Peyer's patch (tissue), 4 donors: ENCODE measurements at places on chromosomes 1 and 21. TPM values are rescaled to one million over a fixed set of nuclear protein-coding genes. Genes with fewer than 3 reads are reported as not detected.
A peak's percentile ranks its signal among the peaks of the same experiment; 100 is the strongest.

THEMIS2 gene
- total RNA-seq = 8.1 TPM

DNA sequence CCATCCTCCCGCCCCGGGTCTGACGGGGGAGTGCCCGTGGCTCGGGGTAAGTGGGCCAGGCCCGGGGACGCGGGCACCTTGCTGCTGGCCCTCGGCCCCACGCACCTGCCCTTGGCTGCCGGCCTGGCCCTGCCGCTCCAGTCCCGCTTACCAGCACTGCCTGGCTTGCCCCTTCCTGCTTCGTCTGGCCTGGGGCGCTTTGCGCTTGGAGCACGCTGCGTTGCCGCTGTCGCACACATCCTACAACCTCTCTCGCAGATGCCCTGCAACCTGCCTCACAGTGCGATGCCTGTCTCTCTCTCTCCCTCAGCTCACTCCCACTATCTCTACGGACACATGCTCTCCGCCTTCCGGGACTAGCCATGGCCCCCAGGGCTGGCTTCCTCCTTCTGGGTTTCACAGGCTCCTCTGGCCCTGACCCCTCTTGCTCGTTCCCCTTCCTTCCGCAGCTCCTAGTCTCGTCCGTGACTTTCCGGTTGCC lies 9.7 kb downstream of the MYOG start:
- DNase-seq = no peak
- no peaks in the 10 kb centered on the region for H3K27me3 ChIP-seq
- H3K4me3 ChIP-seq = peak overlapping the region; percentile 24
- no peak overlapping the region for H3K27ac ChIP-seq

RTCA gene
- total RNA-seq = 71.8 TPM

DNA sequence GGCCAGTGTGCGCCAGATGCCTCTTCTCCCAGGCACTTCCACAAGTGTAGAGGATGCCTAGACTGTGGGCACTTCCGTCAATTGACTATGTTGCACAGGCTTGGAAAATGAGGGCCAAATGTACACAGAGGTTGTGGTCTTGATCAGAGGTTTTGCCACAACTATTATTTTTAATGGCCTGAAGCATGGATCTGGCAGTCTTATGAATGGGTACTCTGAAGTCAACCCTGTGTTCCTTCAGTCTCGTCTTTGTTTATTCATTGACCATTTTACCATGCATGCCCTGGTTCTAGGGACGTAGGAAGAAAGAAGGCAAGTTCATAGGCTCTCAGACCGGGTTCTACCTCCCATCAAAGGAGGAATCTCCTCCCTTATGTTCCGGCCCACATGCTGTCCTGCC lies 329.1 kb downstream of the HHAT start:
- no peaks in the 10 kb centered on the region for H3K4me1 ChIP-seq
- DNase-seq = no peak
- H3K27me3 ChIP-seq = no peaks in the 10 kb centered on the region
- H3K4me3 ChIP-seq = no peak overlapping the region

RIPK4 gene
- 5.0 TPM for total RNA-seq

- no peaks in the 10 kb centered on the region for H3K27me3 ChIP-seq
- no peak overlapping the region for H3K27ac ChIP-seq
- H3K4me1 ChIP-seq = no peaks in the 10 kb centered on the region
- peak; percentile 48 for DNase-seq
- no peaks in the 10 kb centered on the region for H3K36me3 ChIP-seq
- no peak overlapping the region for H3K4me3 ChIP-seq
These were observed 206.4 kb upstream of the PTGFR start for GRCh38 chr1:78284354-78284753.

DNA sequence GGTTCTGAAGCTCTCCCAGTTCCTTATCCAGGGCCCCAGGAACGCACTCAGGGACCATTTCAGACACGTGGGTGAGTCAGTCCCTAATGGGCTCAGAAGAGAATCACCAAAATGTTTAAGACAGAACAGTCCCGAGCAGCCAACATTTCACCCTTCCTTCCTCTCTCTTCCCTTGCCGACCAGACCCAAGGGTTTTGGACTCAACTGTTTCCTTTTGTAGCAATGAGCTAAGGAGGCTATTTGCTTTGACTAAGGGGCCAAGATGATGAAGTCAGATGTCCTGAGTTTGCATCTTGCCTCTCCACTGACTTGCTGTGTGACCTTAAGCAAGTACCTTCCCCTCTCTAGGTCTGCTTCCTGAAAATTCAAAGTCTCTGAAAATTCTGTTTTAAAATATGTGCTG lies 472.3 kb upstream of the VAMP3 start:
- H3K4me1 ChIP-seq = no peaks in the 10 kb centered on the region
- no peak overlapping the region for H3K4me3 ChIP-seq
- H3K36me3 ChIP-seq = no peaks in the 10 kb centered on the region
- no peak overlapping the region for H3K27ac ChIP-seq
- DNase-seq = no peak
- no peaks in the 10 kb centered on the region for H3K27me3 ChIP-seq

DNA sequence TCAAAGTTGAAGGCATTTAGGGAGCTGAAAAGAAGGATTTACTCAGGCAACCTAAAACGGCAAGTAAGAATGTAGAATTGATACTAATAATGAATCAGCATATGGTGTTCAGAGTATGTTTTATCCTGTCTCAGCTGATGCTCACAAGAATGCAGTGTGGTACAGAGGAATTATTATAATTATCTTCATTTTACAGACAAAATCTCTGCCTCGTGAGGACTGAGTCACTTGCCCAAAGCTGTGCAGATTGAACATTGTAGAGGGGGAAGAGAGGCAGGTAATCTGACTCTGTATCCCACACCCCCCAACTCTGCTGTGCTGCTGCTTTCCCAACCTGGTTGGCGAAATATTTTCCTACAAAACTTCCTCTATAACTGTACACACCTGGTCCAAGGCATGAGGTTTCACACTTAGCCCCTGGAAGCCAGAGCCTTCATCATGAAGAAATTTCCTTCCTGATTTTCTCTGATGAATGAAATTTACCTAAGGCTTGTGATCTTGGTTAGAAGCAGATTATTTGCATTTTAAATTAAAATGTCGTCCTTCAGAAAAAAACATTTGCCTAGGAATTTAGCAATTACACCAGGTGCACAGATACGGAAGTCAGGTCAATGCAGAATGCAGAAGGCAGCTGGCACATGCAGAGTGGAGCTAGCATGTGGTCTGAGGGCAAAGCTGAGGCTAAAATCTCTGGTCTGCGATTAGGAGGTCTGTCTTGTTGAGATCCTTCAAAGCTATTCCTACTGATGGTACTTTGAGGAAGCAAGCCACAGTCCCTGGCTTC lies 52.8 kb downstream of the DPT start:
- no peak overlapping the region for H3K4me3 ChIP-seq
- no peak for DNase-seq

GRCh38 chr1:192543445-192543844 lies 32.1 kb upstream of the RGS1 start:
- no peaks in the 10 kb centered on the region for H3K27me3 ChIP-seq
- no peaks in the 10 kb centered on the region for H3K36me3 ChIP-seq
- no peak for DNase-seq
- H3K4me3 ChIP-seq = no peak overlapping the region

- H3K27me3 ChIP-seq = no peaks in the 10 kb centered on the region
These were observed 98.4 kb downstream of the C4BPA start for GRCh38 chr1:207202480-207202879.

DNA sequence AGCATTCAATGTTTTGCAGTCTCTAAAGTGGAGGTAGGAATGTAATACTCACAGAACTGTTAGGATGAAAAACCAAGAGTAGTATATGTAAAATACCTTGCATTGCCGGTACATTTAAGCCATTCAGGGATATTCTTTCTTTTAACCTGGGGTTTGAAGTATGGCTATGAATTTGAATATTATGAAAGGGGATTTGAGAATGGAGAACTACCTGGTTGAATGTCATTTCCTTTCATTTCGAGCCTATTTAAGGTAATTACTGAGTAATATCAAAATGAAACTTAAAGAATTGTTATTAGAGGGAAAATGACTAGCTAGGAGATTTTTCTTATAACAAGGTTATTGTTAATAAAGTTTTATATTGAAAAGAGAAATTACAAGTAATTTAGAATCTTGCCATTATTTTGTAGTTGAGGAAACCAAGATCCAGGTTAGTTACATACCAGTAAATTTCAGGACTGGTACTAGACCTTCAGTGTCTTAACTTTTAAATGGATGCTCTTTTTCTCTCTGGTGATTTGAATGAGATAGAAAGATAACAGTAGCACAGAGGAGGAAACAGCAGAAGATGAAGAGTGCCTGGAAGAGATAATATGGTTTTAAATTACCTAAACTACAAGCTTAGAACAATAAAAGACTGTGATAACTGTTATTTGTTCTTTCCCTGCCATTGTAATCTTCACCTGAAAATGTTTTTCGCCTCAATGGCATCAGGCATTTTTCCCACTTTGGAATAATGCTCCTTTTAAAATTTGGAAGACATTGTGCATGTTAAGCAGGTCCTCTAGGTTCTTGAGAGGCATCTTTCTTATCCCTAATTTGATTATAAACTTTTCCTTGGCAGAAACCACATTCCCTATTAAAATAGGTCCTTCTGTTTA lies 103.2 kb downstream of the PKN2 start:
- H3K27me3 ChIP-seq = no peaks in the 10 kb centered on the region
- no peak overlapping the region for H3K27ac ChIP-seq
- no peaks in the 10 kb centered on the region for H3K4me1 ChIP-seq
- H3K36me3 ChIP-seq = no peaks in the 10 kb centered on the region
- H3K4me3 ChIP-seq = no peak overlapping the region
- no peak for DNase-seq

- DNase-seq = no peak
- no peaks in the 10 kb centered on the region for H3K27me3 ChIP-seq
- no peaks in the 10 kb centered on the region for H3K36me3 ChIP-seq
- no peak overlapping the region for H3K27ac ChIP-seq
- H3K4me1 ChIP-seq = no peaks in the 10 kb centered on the region
These were observed 649.4 kb upstream of the CXADR start for GRCh38 chr21:16863362-16863905.

TP73 gene
- total RNA-seq = 0.38 TPM

DNA sequence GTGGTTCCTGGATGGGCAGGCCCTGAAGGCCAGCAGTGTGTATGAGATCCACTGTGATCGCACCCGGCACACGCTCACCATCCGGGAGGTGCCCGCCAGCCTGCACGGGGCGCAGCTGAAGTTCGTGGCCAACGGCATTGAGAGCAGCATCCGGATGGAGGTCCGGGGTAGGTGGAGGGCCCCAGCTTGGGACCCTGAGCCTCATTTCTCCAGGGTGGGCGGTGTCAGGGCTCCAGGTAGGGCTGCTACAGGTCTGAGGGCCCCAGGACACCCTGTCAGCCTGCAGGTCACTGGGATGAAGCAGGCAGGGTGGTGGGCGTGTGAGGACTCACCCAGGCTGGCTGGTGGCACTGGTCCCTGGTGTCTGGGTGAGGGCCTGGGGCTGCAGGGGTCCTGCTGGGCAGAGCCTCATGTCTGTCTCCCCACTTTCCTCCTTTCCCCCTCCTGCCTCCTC lies 7.8 kb downstream of the OBSCN start:
- no peaks in the 10 kb centered on the region for H3K36me3 ChIP-seq
- no peak overlapping the region for H3K27ac ChIP-seq

DNA sequence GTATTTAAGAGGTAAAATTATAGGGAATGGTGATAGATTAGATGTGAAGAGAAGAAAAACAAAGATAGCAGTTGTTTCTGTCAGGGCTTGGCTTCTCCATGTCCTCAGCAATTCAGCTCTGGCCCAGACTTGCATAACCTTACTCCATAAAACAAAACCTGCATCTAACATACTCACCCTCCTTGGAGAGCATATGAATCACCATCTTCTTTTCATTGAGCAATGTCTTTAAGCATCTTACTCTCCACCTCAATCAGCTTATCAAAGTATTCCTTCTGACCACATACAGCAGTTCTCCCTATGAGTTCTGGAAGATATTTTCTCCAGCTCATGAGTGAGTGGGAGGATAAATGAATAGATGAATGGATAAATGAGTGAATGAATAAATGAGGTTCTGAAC lies 49.0 kb downstream of the RAB3B start:
- no peak overlapping the region for H3K4me3 ChIP-seq
- DNase-seq = no peak
- no peaks in the 10 kb centered on the region for H3K36me3 ChIP-seq
- H3K27ac ChIP-seq = no peak overlapping the region
- no peaks in the 10 kb centered on the region for H3K4me1 ChIP-seq
- no peaks in the 10 kb centered on the region for H3K27me3 ChIP-seq

- H3K4me1 ChIP-seq = peaks cover 17% of the 10 kb centered on the region
- no peaks in the 10 kb centered on the region for H3K27me3 ChIP-seq
- H3K4me3 ChIP-seq = no peak overlapping the region
These were observed 440 bp upstream of the LENEP start for GRCh38 chr1:154992721-154993571.

- no peaks in the 10 kb centered on the region for H3K36me3 ChIP-seq
- no peaks in the 10 kb centered on the region for H3K27me3 ChIP-seq
These were observed 11.2 kb upstream of the SLC41A1 start for GRCh38 chr1:205824180-205824579.

ZNF593OS gene
- not detected for total RNA-seq

DNA sequence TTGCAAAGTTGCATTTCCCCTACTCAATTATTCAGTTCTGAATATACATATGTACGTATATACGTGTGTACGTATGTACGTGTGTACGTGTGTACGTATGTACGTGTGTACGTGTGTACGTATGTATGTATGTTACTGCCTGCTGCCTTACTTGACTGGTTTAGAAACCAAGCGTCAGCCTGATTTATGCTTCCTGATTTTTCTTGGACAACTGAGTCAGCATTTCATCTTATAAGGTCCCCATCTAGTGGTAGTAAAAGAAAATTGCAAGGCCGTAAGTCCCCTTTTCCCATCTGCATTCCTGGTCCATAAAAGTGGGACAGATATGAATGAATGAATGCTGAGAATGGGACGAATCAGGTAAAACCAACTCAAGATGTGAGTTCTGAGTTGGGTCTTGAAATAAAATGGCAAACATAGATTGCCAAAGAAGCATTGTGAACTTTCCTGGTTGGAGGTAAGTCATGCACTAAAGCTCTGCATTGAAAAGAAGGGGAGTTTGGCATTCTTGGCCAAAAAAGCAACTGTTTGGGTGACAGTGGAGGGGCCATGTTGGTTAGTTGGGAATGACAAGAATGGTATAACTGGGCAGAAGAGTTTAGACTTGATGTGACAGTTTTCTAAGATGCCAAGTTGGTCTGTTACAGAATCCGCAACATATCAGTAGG lies 76.4 kb upstream of the DNAH14 start:
- no peaks in the 10 kb centered on the region for H3K36me3 ChIP-seq
- DNase-seq = no peak
- no peaks in the 10 kb centered on the region for H3K27me3 ChIP-seq

GRCh38 chr1:114319418-114319817 lies 165.7 kb upstream of the SYT6 start:
- H3K4me1 ChIP-seq = no peaks in the 10 kb centered on the region
- DNase-seq = no peak
- no peaks in the 10 kb centered on the region for H3K36me3 ChIP-seq
- no peaks in the 10 kb centered on the region for H3K27me3 ChIP-seq

CRYBG2 gene
- 51.9 TPM for total RNA-seq
